ACHN (cell line): ENCODE measurements at places on chromosomes 7 and 10.

GRCh38 chr10:24898501-24898900 lies 53.9 kb downstream of the PRTFDC1 start:
- DNase-seq = no peak

- DNase-seq = peak; percentile 17
Measured at GRCh38 chr7:139623518-139623917, 100.0 kb downstream of the CLEC2L start.

DNA sequence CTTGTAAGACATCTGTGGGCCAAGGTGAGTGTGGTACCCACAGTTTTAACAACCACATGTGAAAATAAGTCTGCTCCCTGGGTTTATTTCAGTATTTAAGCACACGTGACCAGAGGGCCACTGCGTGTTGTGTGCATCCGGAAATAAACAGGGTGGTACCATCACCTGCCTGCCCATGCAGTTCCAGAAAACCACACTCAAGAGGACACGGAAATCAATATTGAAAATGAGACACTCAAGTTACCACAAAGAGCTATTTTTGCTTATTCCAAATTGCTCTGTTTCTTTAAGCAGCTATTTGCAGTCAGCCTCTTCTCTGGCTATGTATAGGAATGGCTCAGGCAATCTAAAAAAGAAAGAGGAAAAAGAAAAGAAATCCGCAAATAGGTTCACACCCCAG lies 71.8 kb upstream of the LOXL4 start:
- DNase-seq = no peak

DNA sequence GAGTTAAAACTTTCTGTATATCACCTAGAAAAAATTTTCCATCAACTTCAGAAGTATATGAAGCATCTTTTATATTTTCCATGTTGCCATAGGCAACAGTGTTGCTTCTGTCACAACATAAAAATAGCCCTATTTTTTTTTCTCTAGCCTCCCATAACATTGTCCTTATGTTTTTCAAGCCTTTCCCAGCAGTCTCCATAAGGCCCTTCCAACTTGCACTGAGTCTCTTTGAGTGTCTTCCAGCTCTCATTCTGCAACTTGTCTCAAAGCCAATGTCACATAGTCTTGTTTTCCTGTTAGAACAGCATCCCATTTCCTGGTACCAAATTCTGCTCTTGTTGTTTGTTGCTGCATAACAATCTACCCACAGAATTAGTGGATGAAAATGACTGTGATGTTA lies 1055.5 kb upstream of the GHITM start:
- DNase-seq = no peak

DNA sequence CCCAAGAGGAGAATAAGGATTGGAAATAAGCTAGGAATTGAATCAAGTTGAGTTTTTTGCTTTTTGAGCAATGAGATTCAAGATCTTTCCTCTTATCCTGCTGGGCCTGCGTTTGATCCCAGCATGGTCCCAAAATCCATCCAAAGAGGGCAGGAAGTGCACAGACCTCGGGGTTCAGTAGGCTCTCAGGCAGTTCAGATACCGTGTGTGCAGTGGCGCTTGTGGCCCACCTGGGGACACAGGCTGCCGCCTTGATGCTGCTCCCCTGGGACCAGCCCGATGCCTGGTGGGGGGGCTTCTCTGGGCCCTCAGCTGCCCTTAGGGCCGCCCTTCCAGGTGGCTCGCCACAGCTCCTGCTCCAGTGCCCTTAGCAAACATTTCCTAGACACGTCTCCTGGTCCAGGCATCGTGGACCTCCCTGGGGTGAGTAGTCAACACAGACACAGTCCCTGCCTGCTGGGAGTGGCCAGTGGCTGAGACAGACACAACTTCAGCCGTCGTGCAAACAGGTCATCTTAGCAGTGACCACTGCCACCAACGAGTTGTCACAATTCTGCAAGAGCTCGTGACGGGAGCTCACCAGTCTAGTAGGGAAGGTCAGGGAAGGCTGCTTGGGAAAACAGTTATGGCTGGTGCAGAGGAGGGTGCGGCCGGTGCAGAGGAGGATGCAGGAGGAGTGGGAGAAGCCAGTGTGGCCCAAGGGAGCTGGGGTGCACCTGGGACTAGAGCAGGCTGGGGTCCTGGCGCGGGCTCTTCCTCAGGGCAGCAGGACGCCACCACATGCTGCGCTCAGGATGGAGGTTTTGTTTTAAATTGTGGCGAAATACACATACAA lies 21.7 kb upstream of the JAKMIP3 start:
- no peak for DNase-seq

- no peak for DNase-seq
Measured at GRCh38 chr7:156792611-156793010, 100.4 kb downstream of the LMBR1 start.

DNA sequence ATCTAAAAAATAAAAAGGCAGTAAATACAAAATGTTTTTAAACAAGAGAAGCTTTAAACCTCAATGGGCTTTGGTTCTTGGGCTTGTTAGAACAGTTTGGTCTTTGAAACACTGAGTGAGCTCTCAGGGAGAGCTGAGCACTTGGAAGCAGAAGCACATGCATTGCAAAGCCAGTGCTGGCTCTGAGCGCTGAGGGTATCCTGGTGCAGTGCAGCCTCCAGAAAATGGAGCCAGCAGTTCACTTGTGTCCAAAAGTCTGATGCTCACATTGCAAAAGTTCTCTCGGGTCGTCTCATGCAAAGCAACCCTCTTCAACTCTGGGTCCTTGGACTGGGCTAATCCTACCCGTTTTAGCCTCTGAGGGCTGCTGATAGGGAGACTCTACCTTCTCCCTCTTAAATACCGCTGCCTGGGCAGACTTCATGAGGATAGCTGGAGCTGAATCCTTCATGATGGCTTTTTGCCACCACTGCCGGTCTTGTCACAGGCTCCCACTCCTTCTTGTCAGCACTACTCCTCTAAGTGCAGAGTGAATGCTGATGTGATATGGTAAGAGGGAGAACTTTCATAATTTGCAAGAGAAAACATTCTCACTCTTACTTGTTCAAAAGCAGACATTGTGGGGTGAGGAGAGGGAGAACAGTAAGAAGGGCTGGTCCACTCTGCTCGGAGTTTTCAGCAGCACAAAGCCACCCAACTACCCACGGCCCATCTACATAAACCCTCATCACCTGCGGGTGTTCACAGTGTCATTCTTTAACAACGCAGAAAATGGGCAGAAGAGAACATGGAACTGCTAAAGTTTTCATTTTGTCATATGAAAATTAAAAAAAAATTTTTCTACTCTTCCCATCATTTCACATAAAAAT lies 42.2 kb upstream of the BMPER start:
- DNase-seq = no peak

DNA sequence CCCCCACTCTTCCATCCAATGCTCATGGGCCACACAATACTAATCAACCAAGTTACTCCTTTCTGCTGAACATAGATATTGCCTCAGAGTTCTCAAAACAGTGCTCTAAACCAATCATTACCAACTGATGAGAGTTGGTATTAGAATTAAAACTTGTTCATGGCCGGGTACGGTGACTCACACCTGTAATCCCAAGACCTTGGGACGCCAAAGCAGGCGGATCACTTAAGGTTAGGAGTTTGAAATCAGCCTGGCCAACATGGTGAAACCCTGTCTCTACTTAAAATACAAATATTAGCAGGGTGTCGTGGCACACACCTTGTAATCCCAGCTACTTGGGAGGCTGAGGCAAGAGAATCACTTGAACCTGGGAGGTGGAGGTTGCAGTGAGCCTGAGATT lies 8.2 kb downstream of the TM9SF3 start:
- DNase-seq = no peak
